ENCODE measurements at places on chromosomes 1 and 21.

DNA sequence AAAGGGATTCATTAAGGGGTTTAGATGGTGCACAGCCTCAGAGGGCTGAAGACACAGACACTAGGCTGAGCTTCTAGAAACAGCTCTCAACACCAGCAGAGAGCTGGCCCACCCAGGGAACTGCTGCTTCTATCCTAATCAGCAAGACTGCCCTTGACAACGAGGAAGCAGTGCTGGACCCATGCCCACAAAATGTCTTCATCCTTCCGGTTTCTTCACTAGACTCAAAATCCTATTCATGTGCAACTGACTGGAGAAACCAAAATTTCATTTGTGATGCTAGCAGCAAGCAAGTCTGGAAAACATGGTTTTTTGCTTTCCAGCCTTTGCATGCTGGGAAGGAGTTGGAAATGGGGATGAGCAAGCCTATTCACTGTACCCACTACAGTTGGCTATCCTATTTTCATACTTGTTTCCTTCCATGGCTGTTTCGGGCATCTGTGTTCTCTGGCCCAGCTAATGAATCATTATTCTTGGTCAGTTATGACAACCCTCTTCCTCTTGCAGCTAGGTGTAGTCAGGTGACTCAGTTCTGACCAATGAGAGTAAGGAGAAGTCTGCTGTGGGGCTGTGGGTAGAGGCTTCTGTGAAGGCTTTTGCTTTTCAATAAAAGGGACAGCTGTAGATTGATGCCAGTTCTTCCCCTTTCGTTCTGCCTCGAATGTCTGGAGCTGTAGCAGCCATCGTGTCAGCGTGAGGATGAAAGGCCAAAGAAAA is 14.6 kb upstream of the TMEM61 start:
- DNase-seq: no peak

DNA sequence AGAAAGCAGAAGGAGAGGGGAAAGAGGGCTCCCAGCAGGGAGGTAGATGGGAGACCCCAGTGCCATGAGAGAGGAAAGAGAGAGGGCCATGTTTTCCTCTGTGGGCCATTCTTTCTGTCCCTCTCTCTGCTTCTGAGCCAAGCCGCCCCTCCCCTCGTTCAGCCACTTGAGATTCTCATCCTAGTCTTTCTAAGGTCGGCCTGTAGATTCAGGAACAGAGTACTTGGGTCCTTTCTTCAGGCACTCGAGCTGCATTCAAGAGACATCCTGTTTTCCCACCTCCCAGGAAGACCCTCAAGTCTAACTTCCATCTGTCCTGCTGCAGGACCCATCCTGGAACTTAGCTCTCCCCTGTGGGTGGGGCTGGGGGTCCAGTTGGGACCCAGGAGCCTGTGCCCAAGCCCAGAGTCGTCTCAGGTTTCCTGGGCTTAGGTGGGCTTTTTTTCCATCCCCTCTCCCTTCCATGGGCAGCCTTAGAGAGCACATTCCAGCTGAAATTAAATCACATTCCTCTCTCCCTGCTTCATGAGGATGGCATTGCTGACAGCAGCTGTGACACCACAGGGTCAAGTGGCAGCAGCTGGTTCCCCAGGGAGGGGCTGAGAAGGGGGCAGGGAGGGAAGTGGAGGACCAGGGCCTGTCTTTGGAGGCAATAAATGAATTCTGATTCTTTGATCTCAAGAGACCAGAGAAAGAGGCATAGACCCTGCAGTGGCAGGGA is 13.0 kb downstream of the NES start:
- DNase-seq: no peak

DNA sequence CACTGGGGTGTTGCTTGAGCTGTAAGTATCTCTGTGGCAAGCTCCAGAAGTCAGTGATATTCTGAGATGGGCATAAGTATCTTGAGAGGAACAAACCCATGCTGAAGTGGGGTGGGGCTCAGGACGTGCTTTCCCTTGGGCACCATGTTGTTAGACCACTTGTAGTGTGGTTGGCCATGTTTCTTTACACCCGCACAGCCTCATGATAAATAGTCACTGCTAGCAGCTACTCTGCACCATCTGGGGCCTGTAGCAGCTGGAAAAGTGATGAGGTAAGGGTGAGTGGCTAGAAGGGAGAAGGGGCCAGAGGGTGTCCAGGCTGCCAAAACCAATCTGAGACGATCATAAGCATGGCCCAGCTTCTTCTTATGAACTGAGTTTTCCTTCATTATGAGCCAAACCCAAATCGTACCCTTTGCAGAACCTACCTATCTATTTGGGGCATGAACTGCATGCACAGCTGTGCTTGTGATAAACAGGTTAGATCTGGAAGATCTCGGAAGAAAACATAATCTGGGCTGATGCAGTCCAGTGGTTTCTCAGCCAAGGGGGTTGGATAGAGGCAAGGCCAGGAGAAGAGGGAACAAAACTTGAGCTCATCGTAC is 91.9 kb upstream of the IRF2BP2 start:
- DNase-seq: no peak

GRCh38 chr1:11719313-11720032 is 16.5 kb upstream of the AGTRAP start:
- peak; percentile 56 for DNase-seq

- DNase-seq: no peak
Observed at GRCh38 chr1:9503001-9503675, 36.1 kb upstream of the SLC25A33 start.

Measured in anterior cingulate cortex (tissue), 58 donors.